Mesenteric fat pad (tissue), 1 donor: ENCODE measurements at places on chromosomes 6 and 20. TPM values are rescaled to one million over a fixed set of nuclear protein-coding genes. Genes with fewer than 3 reads are reported as not detected.

DNA sequence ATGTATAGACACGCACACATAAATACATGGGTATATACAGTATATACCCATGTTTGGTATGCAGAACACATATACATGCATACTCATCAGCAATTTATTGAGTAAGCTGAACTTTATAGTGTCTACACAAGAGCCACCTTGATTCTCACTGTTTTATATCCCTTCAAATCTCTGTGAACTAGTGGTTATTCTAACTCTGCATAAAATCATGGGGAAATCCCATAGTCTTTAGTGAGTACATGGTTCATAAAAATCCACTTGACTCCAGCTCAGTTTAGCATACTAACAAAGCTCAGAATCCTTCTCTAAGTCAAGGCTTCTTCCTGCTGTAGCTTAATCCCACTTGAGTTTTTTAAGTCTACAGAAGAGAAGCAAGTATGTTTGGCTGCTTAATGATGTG, 104.1 kb downstream of the THEMIS start:
- no peak for DNase-seq

DNA sequence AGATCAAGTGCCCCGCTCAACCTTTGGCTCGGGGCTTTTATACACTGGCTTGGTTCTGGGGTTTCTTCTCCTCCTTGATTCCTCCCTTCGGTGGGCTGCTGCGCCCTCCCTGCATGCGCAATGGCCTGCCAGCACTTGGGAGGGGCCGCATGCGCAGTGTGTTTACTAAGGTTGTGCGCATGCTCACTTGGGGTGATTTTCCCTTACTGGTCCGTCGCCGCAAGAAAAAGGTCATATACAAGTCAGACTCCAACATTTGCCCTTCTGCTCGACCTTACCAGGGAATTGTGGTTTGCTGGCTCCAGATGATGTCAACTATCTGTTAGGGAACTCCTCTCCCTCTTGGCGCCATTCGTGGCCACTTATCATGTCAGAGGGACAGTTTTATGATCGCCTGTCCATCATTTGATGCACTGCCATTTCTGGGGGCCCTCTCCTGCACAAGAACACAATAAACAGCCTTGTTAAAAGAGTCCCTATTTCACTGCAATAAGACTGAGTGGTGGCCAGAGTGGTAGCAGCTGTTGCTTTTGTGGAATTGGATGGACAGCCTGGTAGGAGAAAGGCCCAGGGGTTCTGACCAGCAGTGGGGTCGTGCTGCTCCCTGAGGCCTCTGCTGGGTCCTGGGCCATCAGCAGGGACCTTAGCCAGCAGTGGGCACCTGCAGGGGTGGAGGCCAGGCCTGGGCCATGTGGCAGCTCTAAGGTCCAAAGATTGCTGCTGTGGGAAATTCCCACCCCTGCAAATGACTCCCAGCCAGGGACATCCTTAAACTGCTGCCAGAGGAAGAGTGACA, 2.8 kb upstream of the LBP start:
- DNase-seq: no peak

Gene TBC1D7
- total RNA-seq: 11.0 TPM

Gene C6orf15
- total RNA-seq: not detected

DNA sequence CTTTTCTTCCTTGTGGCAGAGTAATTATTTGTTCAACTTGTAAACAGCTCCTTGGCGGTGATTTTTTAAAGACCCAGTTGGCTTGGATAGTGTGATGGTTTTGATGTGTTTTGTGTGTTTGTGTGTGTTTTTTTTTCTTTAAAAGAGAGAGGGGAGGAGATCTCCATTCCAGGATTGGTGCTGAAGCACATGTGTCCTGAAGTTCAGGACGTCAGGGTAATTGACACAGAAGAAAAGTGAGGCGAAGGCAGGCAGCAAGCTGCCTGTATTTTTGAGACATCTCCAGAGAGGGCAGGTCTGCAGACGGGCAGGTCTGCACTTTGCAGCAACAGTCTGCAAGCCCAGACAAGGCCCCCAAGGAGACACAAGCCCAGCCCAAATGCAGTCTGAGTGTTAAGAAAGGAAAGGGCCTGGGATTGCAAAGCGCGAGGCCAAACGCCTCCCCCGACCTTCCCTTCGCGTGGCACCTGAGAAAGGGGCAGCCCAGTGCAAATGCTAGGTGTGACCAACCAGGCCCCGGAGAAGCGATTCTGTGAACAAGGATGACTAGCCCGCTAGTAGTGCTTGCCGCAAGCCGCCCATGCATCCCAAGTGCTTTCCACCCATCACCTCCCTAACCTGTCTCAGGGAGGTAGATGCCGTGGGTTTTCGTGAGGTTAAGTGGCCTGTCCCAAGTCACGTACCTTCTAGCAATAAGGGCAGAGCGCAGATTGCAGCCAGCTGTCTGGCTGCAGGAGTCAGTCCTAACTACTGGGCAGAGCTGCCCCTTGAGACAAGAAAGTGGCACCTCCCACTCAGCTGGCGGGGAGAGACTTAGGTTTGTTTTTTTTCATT, 230.5 kb downstream of the ZMYND8 start:
- DNase-seq: peak; percentile 77

GRCh38 chr6:106194949-106195921, 109.1 kb downstream of the PRDM1 start:
- no peak for DNase-seq

DNA sequence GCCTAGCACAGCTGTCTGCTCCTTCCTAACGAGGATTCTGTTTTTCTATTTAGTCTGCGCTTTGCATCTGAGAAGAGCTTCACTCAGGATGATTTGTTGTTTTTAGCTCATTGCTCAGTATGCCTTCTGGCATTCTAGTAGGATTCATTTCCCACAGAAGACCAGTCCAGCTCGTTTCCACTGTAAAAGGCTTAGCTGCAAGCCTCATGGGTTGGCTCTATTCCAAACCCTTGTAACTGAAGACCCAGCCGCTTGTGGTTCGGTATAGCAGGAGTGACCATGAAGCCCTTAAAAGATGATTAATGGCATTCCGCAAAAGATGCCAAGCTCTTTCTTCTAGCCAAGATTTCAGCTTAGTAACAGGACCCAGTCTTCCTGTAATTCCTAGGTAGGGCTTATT, 7.2 kb downstream of the ADGRF1 start:
- DNase-seq: no peak

- no peak for DNase-seq
Observed at GRCh38 chr6:75934643-75935472, 137.6 kb downstream of the IMPG1 start.

DNA sequence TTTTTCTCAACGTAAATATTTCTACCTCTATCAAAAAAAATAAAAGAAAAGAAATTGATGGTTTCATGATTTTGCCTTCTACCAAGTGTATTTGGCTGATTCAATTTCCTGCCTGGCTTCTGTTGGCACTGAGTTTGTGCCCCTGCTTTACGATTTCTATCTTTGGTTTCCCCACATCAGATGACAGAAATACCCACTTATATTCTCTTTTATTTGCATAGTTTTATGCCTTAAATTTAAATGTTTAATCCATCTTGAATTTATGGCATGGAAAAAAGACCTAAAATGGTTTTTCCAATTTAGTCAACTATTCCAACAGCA, 34.3 kb downstream of the RNF24 start:
- no peak for DNase-seq

DNA sequence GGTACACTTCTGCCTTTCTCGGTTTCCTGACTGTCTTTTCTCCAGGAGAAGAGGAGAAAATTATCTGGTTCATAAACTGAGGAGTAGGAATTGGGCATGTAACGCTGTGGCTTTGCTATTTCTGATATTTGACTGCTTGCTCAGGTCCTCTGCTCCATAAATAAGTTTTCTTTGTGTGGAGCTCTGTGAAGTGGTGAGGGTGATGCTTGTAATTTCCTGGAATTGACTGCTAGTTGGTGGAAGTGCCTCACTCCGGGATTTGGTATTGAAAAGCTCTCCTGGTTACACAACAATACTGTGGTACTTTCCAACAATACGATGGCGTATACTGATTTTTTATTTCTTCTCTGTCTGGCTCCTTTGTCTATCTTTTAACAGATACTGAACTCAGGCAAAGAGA, 25.1 kb upstream of the LAMA2 start:
- no peak for DNase-seq

DNA sequence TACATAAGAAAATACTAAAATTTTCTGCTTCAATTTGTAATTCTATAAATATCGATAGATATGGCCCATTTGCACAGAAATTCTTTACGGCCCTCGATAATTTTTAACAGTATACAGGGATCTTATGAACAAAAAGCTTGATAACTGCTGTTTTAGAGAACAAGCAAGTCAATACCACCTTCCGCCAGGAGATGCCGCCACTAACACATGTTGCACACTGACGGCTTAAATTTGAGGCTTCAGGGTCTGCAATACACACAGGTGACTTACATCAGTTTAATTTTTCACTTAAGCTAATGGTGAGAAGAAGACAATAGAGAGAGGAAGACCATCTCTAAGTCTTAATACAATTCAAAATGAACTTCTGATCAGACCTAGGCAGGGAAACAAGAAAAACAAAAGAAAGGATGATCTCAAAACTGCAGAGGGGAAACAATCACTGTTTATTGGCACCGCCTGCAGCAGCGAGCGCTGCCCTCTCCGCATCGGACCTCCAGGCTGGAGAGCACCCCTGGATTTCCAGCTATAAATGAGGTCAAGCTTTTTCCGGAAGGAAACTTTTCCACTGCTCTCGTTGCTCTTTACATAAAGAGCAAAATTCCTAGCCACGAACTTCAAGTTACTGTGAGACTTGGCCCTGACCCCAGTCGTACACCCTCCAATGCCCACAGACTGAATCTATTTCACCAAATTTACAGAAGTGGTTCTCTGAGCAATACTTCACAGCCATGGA, 53.9 kb downstream of the OTOR start:
- DNase-seq: no peak

DNA sequence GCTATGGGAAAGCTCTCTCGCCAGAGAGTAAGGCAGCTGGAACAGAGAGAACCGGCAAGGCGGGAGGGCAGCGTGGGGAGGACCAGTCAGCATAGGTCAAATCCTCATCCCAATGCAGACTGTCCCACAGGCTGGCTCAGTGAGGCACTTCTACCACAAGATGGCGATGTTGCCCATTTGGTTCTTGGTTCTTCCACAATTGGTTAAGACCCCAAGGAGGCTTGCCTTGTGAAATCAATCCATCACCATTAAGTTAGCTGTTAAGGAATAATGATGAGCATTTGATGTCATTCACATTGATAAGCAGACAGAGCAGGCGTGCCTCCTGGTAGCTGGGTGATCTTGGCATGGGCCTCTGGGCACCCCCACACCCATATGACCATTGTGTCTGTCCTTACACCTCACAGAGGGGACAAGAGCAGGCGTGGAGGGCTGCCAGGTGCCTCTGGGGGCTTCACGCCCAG, 2.4 kb downstream of the CSTL1 start:
- DNase-seq: peak; percentile 76

DNA sequence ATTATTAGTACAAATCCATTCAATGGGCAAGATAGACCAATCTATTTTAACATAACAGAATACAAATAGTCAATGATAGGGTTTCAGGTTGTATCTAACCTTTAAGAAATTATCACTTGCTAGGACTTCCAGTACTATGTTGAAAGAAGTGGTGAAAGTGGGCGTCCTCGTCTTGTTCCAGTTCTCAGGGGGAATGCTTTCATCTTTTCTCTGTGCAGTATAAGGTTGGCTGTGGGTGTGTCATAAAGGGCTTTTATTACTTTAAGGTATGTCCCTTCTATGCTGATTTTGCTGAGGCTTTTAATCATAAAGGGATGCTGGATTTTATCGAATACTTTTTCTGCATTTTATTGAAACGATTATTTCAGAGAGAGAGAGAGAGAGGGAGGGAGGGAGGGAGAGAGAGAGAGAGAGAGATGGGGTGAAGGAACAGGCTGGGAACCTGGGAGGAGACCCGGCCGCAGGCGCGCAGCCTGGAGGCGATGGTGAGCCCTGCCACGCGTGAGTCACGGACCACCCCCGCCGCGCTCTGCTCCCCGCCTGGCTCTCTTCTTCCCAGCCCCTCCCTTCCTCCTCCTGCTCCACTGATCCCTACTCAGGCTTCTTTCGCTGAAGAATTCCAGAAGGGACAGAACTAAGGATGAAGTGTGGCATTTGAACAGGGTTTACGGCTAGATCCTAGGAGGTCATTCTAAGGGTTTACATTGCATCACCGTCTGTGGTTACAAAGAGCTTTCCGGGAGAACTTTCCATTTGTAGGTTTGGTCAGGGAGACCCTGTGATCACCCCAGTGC, 45.5 kb upstream of the HLA-E start:
- no peak for DNase-seq

DNA sequence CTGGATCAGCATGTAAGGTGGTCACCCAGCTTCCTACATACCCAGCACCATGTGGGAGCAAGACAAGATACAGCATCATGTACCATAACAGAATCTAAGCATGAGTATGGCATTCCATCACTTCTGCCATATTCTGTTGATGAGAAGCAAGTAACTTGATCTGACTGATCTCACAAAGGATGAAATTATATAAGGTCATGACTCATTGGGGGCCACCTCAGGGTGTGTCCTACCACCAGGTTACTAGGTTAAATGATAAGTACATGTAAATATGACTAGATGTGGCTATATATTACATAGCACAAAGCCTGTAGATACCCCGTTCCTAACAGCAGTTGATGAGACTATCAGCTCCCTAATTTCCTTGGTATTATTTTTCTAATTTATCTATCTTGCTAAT, 213.1 kb downstream of the DOK5 start:
- no peak for DNase-seq

DNA sequence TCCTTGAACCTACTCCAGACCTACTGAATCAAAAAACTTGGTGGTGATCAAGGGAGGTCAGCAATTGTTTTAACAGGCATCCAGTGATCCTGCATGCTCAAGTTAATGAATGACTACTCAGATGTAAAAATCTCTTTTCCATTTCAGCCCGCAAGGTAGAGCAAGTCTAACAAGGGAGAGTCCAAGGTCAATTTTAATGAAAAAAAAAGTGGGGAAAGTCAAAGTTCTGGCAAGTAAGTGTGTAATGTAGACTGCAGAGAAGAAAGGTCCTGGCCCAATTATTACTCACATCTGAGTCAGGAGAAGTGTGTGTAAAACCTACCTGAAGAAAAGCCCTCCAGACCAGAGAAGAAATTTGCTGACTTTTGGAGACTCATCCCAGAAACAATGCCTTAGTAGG, 193.5 kb downstream of the UBE3D start:
- DNase-seq: no peak

DNA sequence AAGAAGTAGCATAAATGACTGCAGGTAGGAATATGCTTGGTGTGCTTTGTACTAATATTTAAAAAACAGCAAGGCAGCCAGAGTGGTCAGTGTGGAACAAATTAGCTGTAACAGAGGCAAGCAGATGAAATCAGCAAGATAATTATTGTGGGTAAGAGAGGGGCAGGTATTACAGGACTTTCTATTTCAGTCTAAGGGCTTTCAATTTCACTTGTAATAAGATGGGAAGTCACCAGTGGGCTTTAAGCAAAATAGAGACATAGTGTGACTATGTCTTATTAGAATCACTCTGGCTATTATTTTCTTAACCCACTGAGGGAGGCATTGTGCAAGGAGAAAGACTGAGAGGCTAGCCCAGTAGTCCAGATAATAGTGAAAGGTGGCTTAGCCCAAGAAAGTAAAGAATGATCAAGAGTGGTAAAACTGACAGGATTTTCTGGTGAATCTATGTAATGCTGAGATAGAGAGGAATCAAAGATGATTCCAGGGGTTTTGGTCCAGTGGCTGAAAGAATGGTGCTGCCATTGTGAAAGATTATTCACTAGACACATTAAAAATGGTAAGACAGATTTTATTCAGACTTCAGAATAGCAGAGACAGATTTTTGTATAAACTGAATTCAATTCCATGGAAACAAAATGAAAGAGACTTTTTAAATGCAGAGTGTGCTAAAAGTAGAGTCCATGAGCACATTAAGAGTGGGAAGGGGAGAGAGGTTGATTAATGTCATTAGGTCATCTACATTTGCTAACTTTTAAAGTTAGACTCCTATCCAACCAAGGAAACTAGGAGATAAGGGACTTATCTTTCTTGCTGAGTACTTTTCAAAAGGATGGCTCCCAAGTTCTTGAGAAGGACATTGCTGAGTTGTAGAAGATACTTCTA, 1136.0 kb downstream of the HACE1 start:
- no peak for DNase-seq

Gene COMMD7
- total RNA-seq: 38.0 TPM
